M059J (cell line): ENCODE measurements at places on chromosomes 16 and 17.

DNA sequence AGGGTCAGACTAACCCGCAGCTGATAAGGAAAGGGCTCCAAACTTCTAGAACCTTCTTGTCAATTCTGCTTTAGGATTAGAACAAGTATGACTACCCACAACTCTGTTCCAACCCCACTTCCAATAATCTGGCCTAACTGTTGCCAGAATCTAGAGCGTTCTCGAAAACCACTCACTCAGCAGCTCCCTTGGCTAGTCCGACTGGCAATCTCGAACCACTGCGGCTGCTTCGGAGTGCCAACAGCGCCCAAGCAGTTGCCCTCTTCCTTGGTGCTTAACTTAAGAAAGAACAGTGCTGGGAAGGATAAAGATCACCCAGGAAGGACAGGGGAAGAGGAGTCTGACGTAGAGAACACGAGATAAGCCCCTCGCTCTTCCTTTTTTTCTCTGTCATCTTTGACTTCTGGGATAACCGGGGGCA lies 818 bp downstream of the DNAJC7 start:
- DNase-seq = no peak

GRCh38 chr17:42233994-42234393 lies 39.7 kb upstream of the GHDC start:
- no peak for DNase-seq

DNA sequence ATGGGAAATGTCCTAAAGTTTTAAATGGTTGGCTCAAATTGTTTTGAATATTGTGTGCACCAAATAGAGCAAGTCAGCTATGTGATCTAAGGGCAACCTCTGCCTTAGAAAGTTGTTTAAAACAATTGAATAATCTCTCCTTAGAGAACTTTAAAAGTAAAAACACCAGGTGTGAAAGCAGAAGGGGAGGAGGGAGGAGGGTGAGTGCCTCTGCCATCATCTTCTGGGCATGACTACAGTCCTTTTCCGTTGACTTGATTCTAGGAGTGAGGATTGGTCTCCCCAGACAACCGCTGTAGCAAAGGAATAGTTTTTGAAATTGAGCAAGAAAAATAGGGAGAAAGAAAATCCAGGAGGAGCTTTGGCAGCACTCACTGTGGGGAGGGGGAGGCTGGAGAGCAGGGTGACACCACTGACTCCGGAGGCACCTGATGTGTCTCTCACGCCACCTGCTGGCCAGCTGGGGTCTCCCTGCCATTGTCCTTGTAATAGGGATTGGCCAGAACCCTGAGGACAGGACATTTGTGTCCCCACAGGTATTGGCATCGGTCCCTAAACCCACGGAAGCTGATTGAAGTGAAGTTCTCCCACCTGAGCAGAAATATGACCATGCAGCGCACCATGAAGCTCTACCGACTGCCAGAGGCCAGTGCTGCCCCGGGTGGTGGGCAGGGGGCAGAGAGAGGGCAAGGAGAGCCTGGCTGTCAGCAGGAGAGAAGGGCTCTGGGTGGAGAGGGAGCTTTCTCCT lies 33.3 kb downstream of the PLCD3 start:
- peak; percentile 73 for DNase-seq

- no peak for DNase-seq
Measured at GRCh38 chr17:7027335-7027734, 4.5 kb downstream of the BCL6B start.

- DNase-seq = no peak
Measured at GRCh38 chr16:85561248-85562092, 51.7 kb upstream of the GSE1 start.

GRCh38 chr16:21083729-21084268 lies 66.8 kb downstream of the DNAH3 start:
- DNase-seq = peak; percentile 42

DNA sequence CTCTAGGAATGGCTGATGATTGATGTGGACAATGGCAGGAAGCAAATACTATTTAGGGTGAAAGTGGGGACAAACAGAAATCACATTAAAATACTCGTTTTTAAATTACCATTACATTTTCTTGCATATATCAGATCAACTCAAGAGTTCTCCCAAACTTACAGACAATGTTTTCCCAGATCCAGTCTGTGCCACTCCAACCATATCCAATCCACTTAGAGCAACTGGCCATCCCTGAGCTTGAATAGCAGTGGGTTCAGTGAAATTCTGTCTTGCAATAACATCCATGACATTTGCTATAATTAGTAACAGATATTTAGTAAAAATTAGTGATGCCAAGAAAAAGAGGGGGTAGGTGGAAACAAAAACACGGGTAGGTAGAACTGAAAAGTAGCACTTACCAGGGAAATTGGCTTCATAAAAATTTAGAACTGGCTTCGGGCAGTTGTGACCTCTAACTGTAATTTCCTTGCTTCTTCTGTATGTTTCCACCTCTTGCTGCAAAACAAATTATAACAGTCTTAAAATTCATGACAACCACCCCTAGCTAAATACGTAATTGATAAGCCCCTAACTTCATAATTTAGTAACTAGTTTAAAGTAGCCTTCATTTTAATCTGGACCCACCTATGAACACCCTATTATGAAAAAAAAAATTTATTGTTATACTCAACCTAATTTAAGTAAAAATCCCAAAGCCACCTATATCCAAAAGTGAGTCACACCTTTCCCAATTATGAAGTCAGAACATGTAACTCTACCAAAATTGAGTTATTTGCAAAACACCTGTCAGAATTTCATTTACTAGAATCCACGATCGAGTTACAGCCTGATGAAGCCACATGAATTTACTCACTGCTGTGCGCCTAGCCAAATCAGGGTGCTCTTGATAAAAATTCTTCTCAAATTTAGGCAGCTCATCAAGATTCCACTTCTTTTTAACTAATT lies 2.0 kb downstream of the DDX5 start:
- no peak for DNase-seq

- peak; percentile 51 for DNase-seq
Measured at GRCh38 chr16:88783391-88784073, 1.5 kb downstream of the PIEZO1 start.

DNA sequence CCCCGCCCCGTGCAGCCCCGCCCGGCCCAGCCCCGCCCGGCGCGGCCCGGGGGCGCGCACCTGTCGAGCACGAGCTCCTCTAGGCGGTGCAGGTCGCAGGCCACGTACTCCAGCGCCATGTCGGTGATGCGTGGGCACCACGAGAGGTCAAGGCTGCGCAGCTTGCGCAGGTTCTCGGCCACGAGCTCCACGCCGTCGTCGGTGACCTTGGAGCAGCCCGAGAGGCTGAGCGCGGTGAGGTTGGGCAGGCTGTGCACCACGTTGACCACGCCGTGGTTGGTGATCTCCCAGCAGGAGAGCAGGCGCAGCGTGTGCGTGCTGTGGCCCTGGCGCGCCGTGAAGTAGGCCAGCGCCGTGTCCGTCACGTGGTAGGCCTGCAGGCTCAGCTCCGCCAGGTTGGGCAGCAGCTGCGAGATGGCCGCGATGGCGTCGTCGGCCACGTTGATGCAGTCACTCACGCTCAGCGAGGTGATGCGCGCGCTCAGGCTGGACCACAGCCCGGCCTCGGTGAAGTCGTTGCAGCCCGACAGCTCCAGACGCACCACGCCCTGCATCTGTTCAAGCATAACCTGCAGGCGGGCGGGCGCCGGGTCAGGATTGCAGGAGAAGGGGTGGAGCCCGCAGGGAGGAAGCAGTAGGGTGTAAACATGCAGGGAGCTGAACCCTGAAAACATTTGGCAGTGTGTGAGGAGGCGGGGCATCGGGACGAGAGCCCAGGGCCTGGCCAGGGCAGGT lies 5.3 kb upstream of the WDR24 start:
- no peak for DNase-seq

DNA sequence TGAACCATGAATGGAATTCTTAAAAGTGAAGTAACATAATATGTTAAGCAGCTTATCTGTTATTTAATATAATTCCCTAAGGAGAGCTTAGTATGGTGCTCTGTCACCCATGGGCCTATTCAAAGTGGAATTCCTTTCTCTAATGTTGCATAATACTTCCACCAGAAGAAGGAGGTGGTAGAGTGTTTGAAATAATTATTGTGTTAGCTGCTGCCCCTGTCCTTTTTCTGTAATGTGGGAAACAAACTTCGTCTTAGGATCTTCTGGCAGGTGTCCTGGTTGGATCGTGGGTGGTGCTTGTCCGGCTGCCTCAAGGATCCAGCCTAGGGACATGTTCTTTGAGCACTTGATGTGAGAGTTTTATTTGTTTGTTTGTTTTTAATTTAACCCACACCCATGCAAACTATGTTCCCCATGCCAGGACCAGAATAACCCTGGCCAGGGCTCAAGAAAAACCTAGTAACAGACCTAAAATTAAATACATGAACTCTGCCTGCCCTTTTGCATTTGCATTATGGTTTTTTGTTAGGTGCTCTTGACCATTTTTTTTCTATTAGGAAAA lies 46.1 kb downstream of the ZNRF1 start:
- DNase-seq = peak; percentile 61

DNA sequence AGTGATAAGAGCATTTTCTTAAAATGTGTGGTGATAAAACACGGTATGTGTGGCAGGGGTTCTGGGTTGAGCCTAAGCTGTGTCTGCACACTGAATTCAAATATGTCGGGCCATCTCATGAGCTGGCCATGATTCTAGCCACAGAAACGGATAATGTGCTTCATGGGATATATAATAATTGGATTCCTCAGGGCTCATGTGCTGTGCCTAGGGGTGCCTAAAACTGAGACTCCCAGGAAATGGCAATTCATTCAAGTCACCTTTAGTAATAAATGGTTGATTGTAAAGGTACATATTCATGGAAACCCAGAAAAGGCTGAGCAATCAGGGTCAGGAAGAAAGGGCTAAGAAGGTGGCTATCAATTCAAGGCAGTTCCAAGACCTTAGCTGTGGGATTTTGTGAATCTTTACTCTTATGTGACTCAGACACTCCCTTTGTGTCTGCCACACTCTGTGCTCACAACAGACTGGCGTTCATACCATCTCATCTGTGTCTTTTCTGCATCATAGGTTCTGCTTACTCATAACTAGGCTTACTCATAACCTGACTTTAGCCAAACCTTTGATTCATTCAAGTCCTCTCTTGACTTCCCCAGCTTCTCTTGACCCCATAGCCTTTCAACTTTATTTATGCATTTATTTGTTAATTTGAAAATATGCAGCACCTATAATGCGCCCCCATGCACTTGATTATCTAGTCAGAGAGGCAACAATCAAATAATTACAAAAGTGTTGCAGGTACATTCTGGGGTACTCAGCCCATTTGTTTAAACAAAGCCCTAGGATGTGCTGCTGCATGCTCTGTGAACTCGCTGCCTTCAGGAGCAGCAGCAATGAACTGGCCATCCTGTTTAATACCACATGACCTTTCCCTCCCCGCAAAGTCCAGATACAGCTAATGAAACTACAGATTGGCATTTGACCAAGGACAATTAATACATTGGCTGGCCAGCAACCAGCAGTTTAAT lies 28.4 kb upstream of the MED13 start:
- DNase-seq = peak; percentile 94

GRCh38 chr17:35716897-35717465 lies 14.5 kb upstream of the RASL10B start:
- DNase-seq = no peak

- peak; percentile 3 for DNase-seq
Measured at GRCh38 chr17:32876417-32877163, at the start of gene MYO1D. TSS of gene MYO1D (minus strand) at chr17:32877124. CDS start at chr17:32876872, 252 bp downstream.

GRCh38 chr16:24858219-24859041 lies 12.7 kb downstream of the SLC5A11 start:
- DNase-seq = peak; percentile 65

DNA sequence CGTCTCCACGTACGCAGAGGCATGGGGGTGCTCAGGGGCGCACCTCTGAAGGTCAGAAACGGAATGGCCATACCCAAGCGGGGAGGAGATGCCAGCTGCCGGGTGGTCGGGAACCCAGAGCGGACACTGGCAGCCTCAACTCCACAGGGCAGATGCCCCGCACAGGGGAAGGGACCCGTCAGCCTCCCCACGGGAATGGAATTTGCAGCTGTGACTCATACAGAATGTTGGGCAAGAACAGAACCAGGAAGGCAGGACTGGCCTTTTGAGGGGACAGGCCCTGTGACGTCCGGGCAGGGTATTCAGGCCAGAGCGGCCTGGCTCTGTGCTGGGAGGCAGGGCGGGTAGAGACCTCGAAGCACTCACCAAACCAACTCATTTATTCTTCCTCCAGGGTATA lies 7.5 kb downstream of the TK1 start:
- peak; percentile 32 for DNase-seq

DNA sequence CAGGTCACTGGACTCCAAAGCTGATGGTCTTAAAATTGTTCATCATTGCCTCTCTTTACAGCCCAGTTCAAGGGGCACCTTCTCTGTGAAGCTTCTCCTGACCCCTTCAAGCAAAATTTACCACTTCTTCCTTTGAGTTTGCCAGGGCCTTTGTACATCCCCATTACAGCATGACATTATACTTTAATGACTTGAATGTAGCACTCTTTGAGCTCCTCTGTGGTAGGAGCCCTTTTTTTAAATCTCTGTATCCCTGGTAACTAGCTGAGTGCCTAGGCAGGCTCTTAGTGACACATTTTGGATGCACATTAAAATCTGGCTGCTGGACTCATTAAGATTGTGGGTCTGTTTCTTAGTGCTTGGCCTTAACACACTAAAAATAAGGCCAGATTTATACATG lies 412.1 kb downstream of the CA10 start:
- no peak for DNase-seq

- peak; percentile 94 for DNase-seq
Measured at GRCh38 chr17:40111221-40112128, 10.3 kb upstream of the MSL1 start.

GRCh38 chr17:39400547-39401411 lies 647 bp downstream of the FBXL20 start:
- DNase-seq = peak; percentile 15

- DNase-seq = peak; percentile 99
Measured at GRCh38 chr17:27384261-27384701, 72.0 kb upstream of the KSR1 start.

DNA sequence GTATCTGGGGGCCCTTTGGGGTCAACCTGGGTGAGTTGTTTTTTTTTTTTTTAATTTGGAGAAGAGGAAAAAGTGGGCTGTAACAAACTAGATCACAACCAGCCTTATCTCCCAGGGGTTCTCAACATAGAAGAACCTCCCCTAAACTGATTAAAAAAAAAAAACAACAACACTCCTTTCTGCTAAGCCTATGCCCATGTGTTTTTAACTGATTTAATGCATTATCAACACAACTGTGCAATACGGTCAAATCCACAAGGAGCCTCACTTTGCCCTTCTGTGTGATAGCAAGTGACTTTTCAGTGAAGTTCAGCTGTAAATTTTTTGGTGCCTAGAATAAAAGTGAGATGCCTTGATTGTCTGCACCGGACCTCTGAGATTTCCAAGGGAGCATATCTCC lies 646 bp downstream of the MYH11 start:
- DNase-seq = no peak

DNA sequence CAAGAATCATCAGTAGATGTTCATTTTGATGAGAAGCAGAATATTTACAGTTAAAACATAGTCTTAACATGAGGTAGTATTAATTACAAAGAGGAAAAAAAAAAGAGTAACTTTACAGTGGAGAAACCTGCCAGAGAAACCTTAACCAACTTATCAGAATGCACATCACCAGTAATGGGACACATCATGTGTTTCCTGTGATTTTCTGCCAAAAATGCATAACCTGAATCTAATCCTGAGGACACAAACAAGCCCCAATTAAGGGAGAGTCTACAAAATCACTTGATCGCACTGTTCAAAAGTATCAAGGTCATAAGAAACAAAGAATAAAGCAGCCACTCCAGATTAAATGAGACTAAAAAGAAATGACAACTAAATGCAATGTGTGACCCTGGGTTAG lies 18.2 kb upstream of the QRICH2 start:
- no peak for DNase-seq
